ENCODE measurements at places on chromosomes 13 and 19.

- no peak for DNase-seq
These were observed 120.6 kb downstream of the COL4A1 start for GRCh38 chr13:110186231-110186855.

DNA sequence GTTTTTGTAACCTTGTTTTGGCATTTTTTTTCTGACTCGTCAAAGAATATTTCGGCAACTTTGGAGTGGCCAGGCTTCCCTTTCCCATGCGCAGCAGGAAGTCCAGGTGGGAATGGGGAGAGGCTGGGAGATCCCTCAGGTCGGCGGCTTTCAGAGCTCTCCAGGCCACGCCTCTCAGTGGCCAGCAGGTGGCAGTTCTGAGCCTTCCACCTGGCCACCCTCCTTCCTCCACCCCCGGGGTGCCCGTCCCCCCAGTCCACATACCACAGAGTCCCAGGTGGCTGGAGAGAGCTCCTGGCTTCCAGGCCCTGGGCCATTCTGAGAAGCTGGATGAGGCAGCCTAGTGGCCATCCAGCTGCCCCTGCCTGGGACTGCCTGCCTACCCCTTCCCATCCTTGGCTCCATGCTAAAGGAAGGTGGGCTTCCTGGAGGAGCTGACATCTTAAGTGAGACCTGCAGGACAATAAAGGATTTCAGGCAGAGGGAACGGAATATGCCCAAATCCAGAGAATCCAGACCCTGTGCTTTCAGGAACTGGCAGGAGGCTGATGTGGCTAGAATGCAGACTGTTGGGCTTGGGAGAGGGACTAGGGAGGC lies 46.3 kb downstream of the CCNE1 start:
- peak; percentile 68 for DNase-seq

DNA sequence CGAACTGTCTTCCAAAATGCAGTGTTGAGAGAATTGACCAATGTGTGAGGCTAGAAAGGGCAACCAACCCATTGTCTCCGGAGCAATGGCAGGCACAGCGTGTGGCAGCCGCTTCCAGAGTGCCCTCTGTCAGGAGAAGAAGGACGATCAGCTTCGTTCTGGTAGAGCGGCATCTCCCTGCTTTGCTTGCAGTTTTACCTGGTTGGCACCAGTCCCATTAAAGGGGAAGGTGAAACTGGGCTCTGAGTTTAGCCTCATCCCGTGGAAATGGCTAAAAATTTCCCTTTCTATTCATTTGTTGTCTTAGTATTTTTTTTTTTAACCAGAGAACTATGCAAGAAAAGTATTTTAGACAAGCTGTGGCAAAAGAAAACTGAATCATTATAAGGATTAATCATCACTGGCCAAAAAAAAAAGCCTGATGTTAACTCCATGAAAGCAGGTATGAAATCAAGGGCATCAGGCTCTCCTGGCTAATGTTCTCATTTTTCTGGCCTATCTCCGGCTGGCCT lies 81.5 kb upstream of the SLC7A1 start:
- no peak for DNase-seq

- DNase-seq = peak; percentile 70
These were observed 6.9 kb downstream of the UPK1A start for GRCh38 chr19:35673121-35673804.

- no peak for DNase-seq
These were observed 39.8 kb downstream of the GPR180 start for GRCh38 chr13:94641409-94641941.

GRCh38 chr13:90673746-90674145 lies 673.7 kb upstream of the MIR17HG start:
- no peak for DNase-seq

GRCh38 chr13:113407531-113408393 lies 43.8 kb upstream of the GRTP1 start:
- no peak for DNase-seq

- no peak for DNase-seq
These were observed 9.4 kb downstream of the SCGB2B2 start for GRCh38 chr19:34667349-34668076.

- DNase-seq = no peak
These were observed 119.3 kb downstream of the COL4A1 start for GRCh38 chr13:110187641-110188161.

DNA sequence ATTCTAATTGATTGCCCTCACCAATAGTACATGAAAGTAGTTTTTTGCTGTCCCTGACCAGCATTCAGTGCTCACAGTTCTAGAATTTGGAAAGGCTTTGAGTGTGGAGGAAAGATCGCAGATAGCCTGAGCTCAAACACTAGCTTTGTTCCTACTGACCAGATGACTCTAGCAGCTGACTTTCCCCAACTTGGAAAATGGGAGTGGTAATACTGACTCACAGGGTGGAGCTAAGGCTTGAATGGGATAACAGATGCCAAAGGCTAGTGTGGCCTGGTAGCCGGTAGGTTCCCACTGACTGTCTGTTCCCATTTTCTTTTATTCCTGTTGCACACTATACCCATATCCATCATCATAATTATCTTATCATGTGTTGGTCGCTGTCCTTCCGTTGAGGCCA lies 3.7 kb downstream of the ZSCAN22 start:
- DNase-seq = no peak

DNA sequence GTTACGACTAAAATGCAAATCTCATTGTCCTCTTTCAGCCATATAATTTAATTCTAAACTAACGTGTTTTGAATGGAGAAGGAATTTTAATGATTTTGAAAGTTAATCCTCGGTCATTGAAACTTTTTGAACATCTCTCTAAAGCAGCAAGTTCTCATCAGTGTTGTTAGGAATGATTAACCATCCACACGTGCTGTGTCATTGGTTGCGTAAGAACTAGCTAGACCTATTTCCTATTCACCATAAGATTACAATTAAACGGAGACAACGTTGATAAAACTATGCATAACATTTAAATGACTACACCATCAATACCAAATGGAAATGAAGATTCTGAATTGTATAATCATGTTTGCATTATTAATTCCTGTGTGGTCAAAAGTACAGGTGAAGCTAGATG lies 155.6 kb upstream of the IRS2 start:
- DNase-seq = no peak

DNA sequence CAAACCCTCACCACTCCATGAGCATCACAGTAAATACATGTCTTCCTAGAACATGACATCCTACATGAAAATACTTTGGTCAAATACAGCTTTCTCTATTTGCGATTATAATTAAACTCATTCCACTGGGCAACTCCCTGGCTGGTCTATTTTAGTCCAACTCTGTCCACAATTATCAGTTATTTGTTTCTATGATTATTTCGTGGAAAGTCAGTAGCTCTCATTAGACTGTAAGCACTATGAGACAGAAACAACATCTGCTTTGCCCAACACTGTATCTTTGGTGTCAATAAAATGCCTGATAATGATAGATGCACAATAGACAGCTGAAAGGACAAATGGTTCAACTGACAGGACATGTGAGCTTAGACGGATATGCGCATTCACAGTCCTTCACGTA lies 292.0 kb downstream of the KLF12 start:
- no peak for DNase-seq

GRCh38 chr13:98399756-98400155 lies 177.2 kb downstream of the STK24 start:
- no peak for DNase-seq

GRCh38 chr19:52542984-52543664 lies 15.7 kb downstream of the ZNF808 start:
- DNase-seq = peak; percentile 65

DNA sequence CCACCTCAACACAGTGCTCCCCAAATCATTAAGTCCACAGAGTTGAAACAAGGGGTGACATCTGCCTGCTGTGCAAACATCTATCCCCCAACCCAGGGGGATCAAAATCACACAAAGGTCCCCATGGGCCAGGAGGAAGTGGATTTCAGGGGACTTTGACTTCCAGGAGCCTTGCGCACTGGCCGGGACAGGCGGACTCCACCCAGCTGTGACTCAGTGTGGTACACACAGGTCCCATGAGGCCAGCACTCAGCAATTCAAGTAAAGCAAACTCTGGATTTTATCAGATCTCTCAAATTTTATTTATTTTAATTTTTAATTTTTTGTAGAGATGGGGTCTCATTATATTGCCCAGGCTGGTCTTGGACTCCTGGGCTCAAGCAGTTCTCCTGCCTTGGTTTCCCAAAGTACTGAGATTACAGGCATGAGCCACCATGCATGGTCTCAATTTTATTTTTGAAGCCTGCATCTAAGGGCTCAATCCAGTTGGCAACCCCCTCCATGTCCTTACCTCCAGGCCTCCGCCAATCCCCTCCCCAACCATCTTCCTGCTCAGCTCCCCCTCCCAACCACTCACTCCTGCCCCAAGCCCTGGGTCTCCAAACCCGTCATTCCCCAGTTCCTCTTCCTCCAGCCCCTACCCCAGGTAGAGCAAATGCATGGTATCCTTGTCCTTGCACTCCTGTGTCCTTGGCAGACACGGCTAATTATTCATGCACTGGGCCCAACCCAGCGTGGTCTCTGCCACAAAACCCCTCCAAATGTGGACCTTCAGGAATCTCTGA lies 18.2 kb downstream of the ARHGAP33 start:
- no peak for DNase-seq

DNA sequence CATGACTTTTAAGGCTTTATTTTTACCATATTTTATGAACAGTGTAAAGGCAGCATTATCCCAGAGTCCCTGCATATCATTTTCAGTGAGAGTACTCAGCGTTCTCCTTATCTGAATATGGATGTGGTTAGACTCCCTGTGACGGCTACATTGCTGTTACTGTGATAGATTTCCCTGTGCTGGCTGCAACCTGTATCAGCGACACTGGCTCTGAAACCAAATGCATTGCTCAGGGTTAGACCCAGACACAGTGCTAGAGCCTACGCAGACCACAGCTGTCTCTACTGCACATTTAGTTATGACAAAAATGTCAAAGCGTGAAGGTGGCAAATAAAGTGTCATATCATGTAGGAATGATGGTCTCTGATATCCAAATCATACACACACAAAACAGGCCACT lies 138.0 kb downstream of the ENOX1 start:
- no peak for DNase-seq

- no peak for DNase-seq
These were observed 11.2 kb upstream of the MADCAM1 start for GRCh38 chr19:485077-485476.

DNA sequence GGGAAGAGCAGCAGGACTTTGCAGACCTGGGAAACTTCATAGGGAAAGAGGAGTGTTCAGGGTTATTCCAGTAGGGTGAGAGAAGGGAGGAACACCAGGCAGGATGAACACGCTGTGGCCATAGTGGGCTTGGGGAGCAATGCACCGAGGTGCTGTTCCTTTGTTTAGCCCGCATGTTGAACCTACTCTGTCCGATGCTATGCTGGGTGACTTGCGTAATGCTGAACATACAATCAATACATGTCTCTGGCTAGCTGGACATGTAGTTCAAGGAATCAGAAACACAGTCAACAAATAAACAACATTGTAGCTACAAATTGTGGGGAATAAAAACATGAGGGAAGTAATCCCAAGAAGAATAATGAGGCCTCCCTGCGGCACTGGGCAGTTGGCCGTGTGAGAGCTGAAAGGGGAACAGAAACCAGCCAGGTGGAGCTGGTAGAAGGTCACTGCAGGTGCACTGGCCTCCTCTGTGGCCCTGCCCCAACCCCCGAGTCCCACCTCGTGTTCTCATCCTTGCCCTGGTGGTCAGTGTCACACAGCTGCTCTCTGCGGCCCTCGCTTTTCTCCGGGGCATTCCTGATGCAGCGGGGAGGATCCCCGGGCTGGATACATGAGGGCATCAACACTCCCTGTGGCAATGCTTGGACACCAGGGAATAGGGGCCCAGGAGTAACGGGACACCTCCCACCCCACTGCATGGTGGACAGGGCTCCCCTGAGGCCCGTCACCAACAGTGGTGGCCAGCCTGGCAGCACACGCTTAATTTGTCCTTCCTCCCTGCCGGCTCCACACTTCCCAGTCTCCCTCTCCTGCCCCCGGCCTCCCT lies 36.9 kb upstream of the TUBGCP3 start:
- DNase-seq = no peak

DNA sequence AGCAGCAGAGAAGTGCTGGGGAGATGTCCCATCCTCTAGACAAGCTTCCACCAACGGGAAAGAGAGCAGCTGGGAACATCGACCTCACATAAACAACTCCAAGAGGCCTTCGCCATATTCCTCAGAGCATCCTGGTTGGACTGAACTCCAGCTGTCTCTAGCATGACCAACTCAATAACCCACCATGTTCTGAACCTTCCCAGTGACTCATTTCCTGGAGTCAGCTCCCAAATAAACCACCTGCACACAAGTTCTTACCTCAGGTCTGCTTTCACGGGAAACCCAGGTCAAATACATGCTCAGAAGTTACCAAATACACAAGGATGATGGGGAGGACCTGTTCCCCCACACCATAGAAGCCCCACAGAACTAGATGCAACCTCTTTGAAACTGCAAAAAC lies 878.5 kb downstream of the UQCRFS1 start:
- DNase-seq = no peak

GRCh38 chr19:28009696-28010095 lies 1203.3 kb downstream of the UQCRFS1 start:
- no peak for DNase-seq

DNA sequence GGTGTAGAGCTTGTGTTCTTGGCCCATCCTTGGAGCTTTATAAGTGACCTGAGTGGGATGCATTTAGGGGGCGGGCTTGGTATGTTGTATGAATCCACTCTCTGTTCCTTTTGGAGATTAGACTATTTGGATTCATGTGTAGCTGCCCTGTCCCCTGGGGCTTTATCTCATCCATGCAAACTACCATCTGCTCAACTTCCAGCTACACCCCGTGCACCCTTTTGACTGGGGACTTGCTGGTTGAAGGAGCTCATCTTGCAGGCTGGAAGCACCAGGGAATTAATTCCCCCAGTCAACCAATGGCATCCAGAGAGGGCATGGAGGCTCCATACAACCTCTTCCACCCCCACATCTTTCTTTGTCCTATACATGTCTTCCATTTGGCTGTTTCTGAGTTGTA lies 6.1 kb downstream of the CLEC4M start:
- no peak for DNase-seq

DNA sequence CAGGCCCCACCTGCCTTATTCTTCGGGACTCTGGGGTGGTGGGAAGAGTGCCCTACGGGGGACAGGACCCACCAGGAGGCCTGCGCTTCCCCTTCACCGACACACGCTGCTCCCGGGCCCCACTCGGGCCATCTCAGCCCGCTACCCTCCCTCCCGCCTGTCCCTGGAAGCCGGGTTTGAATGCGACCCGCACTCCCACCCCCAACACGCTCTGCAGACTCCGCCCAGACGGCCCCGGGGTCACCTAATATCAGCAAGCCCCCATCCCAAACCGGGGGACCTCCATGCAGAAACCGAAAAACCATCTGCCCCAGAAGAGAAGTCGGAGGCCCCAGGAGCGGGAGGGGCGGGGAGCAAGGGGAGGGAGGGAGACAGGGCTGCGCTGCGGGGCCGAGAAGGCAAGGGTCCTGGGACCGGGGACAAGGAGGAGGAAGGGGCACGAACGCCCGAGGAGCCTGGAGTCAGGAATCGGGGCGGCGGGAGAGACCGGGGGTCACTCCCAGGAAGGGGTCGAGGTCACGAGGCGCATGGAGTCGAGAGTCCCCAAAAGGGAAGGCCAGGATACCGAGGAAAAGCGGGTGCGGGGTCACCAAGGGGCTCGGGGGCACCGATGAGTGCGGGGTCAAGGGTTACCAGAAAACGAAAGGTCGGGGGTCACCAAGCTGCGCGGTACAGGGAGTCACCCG lies 766 bp downstream of the SBNO2 start:
- peak; percentile 70 for DNase-seq

- peak; percentile 73 for DNase-seq
These were observed 27.9 kb upstream of the ONECUT3 start for GRCh38 chr19:1725100-1726064.

- DNase-seq = no peak
These were observed 1102.0 kb upstream of the SPRY2 start for GRCh38 chr13:81442904-81443303.

GRCh38 chr19:43798026-43798545 lies 4.2 kb downstream of the LYPD5 start:
- no peak for DNase-seq

- DNase-seq = no peak
These were observed 80.1 kb downstream of the DCLK1 start for GRCh38 chr13:36051082-36051481.
